Spinal cord (tissue), 10 donors: ENCODE measurements at places on chromosomes 11 and 22.

DNA sequence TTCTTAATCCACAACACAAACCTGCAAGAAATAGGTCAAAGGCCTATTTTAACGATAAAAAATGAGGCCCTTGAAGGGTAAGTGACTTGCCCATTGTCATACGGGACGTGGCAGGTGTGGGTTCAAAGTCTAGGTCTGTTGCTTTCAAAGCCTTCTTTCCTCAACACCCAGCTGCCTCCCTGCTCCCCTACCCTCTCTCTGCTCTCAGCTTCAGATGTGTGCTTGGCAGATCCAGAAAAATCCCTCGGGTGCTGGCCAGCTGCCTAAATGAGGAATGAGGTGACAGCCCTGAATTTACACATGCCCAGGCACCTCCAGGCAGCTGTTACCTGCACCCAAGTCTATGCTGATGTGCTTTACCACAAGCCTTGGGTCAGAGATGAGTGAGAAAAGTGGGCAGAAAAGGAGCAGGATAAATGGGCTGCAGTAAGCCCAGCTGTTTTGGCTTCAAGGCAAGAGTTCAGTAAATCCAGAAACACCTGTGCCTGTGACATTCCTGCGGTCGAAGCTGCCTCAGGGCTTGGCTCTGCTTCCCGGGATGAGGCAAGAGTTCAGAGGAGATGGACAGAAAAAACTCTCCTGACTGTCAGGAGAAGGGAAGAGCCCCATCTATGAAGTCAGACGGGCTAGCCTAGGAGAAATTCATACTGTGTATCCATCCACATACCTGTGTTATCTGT lies 49.9 kb upstream of the LDLRAD3 start:
- H3K4me1 ChIP-seq = no peaks in the 10 kb centered on the region
- no peak overlapping the region for H3K4me3 ChIP-seq
- no peak overlapping the region for H3K27ac ChIP-seq
- no peak for DNase-seq
- no peaks in the 10 kb centered on the region for H3K27me3 ChIP-seq
- H3K36me3 ChIP-seq = no peaks in the 10 kb centered on the region

GRCh38 chr11:95536047-95536690 lies 253.4 kb downstream of the FAM76B start:
- no peak for DNase-seq
- H3K4me1 ChIP-seq = no peaks in the 10 kb centered on the region
- no peak overlapping the region for H3K4me3 ChIP-seq
- no peaks in the 10 kb centered on the region for H3K36me3 ChIP-seq
- no peaks in the 10 kb centered on the region for H3K27me3 ChIP-seq
- no peak overlapping the region for H3K27ac ChIP-seq

DNA sequence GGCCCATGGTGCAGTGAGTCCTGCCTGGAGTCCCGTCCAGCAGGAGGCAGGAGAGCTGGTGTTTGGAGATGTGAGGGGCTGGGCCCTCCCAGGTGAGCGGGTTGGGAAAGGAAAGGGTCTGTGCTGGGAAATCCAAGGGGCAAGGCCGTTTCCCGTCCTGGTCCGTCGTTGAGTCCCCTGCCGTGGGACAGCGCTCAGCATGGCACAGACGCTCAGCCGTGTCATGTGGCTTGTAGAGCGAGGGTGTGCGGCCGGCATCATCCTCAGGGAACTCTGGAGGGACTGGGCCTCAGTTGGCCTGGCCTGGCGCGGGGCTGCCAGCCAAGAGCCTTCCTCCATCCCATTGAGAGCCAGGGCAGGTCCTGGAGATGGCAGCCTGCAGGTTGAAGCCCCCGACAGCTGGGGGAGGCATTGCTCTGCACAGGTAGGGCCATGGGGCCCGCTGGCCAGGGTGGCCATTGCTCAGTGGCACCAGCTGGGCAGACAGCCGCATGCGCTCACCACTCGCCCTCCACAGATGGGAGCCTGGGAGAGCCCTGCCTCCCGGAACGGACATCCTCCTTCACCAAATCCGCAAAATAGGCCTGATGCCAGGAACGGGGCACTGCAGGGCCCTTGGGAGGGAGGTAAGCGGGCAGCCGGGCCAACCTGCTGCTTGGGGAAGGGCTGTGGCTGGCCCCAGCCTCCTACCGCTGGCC lies 28.7 kb downstream of the KCNQ1 start:
- DNase-seq = no peak
- no peaks in the 10 kb centered on the region for H3K36me3 ChIP-seq
- H3K4me3 ChIP-seq = no peak overlapping the region
- no peak overlapping the region for H3K27ac ChIP-seq

DNA sequence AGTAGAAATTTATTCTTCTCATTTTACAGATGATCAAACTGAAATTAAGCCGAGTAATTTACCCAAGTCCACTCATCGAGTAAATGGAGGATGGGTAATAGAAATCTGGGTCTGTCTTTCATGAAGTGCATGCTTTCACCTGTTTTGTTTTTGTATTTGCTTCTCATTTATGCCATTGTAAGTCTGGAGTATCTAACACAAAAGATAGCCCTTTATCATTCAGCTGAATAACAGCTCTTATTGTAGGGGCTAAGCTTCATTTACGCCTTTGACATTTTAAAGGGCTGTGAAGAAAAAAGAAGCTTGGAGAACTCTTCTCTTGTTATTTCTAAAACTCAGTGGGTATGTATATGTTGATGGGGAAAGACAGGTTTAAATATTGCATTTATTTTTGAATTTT lies 1196.2 kb upstream of the TENM4 start:
- no peaks in the 10 kb centered on the region for H3K36me3 ChIP-seq
- no peaks in the 10 kb centered on the region for H3K27me3 ChIP-seq
- DNase-seq = no peak
- no peaks in the 10 kb centered on the region for H3K4me1 ChIP-seq
- no peak overlapping the region for H3K27ac ChIP-seq

DNA sequence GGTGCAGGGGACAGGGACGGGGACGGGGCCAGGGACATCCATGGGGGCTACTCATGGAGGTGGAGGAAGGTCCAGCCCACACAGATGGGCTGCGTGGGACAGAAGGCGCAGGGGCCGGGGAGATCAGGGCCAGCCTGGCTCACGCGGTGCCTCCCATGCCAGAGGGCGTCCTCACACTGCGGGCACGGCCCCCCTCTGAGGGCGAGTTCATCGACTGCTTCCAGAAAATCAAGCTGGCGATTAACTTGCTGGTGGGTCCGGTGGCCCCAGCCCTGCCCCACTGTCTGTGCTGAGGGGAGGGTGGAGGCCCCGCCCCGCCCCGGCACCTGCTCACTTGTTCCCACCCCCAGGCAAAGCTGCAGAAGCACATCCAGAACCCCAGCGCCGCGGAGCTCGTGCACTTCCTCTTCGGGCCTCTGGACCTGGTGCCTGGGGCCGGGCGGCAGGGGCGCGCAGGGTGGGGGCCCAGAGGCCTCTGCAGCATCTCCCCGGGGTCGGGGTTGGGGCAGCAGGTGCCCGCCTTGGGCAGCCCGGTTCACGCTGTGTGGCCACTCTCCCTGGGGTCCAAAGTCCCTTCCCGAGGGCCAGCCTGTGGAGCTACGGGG lies 15.8 kb downstream of the EPS8L2 start:
- peaks cover 26% of the 10 kb centered on the region for H3K4me1 ChIP-seq
- H3K27ac ChIP-seq = no peak overlapping the region

- no peaks in the 10 kb centered on the region for H3K36me3 ChIP-seq
- peaks cover 8% of the 10 kb centered on the region for H3K4me1 ChIP-seq
- no peak overlapping the region for H3K27ac ChIP-seq
- H3K4me3 ChIP-seq = no peak overlapping the region
Observed at GRCh38 chr22:31923136-31923535, 21.2 kb upstream of the YWHAH start.

DNA sequence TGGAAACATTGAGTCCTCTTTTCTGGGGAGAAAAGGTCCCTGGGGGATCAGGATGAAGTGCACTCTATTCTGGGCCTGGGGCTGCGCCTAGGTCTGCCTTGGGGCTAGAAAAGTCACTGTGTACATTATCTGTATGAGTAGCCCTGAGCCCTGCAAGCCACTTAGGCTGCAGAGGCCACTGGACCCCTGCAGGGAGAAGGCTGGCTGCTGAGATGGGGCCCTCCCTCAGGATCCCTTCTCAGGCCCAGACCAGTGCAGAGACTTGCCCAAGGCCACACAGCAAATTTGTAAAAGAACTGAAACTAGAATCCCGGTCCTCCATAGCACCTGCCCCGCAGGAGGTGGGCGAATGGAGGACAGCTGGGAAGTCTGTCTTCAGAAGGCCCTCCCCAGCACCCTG lies 26.8 kb upstream of the HMOX1 start:
- no peak overlapping the region for H3K27ac ChIP-seq
- no peaks in the 10 kb centered on the region for H3K27me3 ChIP-seq
- H3K4me3 ChIP-seq = no peak overlapping the region
- peaks cover 26% of the 10 kb centered on the region for H3K4me1 ChIP-seq

GRCh38 chr11:1881442-1882264 lies 10.0 kb downstream of the PRR33 start:
- H3K27me3 ChIP-seq = no peaks in the 10 kb centered on the region
- no peaks in the 10 kb centered on the region for H3K36me3 ChIP-seq
- no peak for DNase-seq

DNA sequence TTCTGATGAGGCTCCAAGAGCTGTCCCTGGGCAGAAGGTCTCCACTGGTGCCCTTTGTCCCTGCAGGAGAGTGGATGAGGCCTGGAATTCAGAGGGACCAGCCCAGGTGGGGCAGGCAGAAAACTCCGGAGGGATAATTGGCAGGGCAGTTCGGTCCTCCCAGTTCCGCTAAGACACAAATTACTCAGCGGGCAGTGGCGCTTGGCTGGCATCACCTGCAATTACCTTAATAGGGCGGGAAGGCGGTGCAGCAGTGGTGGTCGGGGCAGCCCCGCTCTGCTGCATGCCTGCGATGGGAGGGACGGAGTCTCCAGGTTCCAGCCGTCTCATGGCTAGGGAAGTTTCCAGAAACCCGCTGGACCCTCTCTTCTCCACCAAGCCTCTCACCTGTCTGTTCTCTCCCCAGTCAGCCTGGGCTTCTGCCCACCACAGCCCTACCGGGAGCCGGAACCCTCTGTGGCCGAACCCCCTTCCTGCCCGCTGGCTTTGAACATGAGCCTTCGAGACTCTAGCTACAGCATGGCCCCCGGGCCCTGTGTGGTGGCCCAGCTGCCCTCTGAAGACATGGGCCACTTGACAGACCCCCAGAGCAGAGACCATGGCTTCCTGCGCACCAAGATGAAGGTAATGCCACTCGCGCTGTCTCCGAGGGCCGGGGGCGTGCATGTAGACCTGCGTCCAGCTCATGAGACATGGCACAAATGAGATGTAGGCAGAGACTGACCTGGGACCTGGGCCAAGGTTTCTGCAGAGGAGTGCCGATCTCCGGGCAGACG lies 7.0 kb downstream of the OVOL1 start:
- H3K27me3 ChIP-seq = peaks cover 28% of the 10 kb centered on the region
- no peaks in the 10 kb centered on the region for H3K36me3 ChIP-seq
- H3K4me1 ChIP-seq = no peaks in the 10 kb centered on the region
- no peak overlapping the region for H3K27ac ChIP-seq
- H3K4me3 ChIP-seq = no peak overlapping the region

- H3K4me3 ChIP-seq = no peak overlapping the region
- H3K36me3 ChIP-seq = no peaks in the 10 kb centered on the region
- H3K27me3 ChIP-seq = no peaks in the 10 kb centered on the region
Observed at GRCh38 chr11:76628408-76628947, 42.1 kb downstream of the LRRC32 start.

DNA sequence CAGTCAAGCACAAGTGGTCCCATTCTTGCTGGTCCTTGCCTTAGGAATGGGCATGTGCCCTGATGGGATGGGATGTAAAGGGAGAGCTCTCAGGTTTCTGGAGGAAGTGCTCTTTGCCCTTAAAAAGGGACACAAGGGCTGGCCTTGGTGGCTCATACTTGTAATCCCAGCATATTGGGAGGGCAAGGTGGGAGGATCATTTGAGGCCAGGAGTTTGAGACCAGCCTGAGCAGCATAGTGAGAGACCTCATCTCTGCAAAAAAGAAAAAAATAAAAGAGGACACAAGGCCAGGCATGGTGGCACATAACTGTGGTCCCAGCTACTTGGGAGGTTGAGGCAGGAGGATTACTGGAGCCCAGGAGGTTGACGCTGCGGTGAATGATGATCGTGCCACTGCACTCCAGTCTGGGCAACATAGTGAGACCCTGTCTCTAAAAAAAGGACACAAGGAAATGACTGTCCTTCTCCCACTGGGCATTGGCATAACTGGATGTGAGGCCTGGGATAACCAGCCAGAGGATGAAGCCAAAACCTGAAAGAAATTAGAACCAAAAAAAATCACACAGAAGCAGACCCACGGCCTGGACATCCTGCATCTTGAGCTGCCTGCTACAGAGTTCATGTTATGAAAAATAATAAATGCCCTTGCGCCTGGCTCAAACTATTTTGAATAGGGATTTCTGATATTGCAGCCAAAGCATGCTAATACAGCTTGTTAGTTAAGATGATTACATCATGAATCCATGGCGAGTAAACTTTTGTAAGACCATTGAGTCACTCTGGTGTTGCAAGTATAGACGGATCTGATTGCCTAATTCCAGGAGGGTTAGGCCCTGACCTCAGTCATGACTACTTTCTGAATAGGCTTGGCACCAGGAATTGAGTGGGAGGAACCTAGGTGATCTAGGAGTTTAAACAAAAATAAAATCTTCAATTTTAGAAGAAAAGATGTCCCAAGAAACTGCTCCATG lies 12.9 kb upstream of the CRKL start:
- H3K4me1 ChIP-seq = no peaks in the 10 kb centered on the region
- no peak for DNase-seq
- no peak overlapping the region for H3K27ac ChIP-seq
- H3K4me3 ChIP-seq = no peak overlapping the region

- H3K4me1 ChIP-seq = peaks cover 62% of the 10 kb centered on the region
Observed at GRCh38 chr22:39478441-39478850, 21.6 kb downstream of the MGAT3 start.

GRCh38 chr11:31375879-31376278 lies 6.2 kb downstream of the DNAJC24 start:
- H3K4me1 ChIP-seq = no peaks in the 10 kb centered on the region
- H3K27ac ChIP-seq = no peak overlapping the region
- H3K27me3 ChIP-seq = no peaks in the 10 kb centered on the region
- H3K4me3 ChIP-seq = no peak overlapping the region
- no peak for DNase-seq
- H3K36me3 ChIP-seq = no peaks in the 10 kb centered on the region

- no peaks in the 10 kb centered on the region for H3K4me1 ChIP-seq
- H3K27ac ChIP-seq = no peak overlapping the region
- H3K36me3 ChIP-seq = no peaks in the 10 kb centered on the region
- no peak overlapping the region for H3K4me3 ChIP-seq
Observed at GRCh38 chr11:41612415-41612814, 153.0 kb upstream of the LRRC4C start.

GRCh38 chr11:32053151-32053888 lies 37.6 kb upstream of the RCN1 start:
- H3K36me3 ChIP-seq = no peaks in the 10 kb centered on the region
- no peak overlapping the region for H3K4me3 ChIP-seq
- H3K27me3 ChIP-seq = peaks cover 3% of the 10 kb centered on the region

- H3K4me1 ChIP-seq = peaks cover 20% of the 10 kb centered on the region
- no peaks in the 10 kb centered on the region for H3K36me3 ChIP-seq
- no peak for DNase-seq
- no peaks in the 10 kb centered on the region for H3K27me3 ChIP-seq
Observed at GRCh38 chr11:12154871-12155668, 44.7 kb downstream of the MICAL2 start.

GRCh38 chr22:45262195-45262930 lies 21.7 kb upstream of the KIAA0930 start:
- no peak overlapping the region for H3K4me3 ChIP-seq
- peaks cover 22% of the 10 kb centered on the region for H3K4me1 ChIP-seq
- H3K27me3 ChIP-seq = no peaks in the 10 kb centered on the region
- peaks cover 14% of the 10 kb centered on the region for H3K36me3 ChIP-seq
- no peak for DNase-seq
- no peak overlapping the region for H3K27ac ChIP-seq

- peaks cover 2% of the 10 kb centered on the region for H3K4me1 ChIP-seq
- no peaks in the 10 kb centered on the region for H3K27me3 ChIP-seq
- no peak overlapping the region for H3K27ac ChIP-seq
- no peak for DNase-seq
Observed at GRCh38 chr22:20601308-20601707, 93.9 kb downstream of the MED15 start.
